ENCODE measurements at places on chromosomes 5 and 9.

DNA sequence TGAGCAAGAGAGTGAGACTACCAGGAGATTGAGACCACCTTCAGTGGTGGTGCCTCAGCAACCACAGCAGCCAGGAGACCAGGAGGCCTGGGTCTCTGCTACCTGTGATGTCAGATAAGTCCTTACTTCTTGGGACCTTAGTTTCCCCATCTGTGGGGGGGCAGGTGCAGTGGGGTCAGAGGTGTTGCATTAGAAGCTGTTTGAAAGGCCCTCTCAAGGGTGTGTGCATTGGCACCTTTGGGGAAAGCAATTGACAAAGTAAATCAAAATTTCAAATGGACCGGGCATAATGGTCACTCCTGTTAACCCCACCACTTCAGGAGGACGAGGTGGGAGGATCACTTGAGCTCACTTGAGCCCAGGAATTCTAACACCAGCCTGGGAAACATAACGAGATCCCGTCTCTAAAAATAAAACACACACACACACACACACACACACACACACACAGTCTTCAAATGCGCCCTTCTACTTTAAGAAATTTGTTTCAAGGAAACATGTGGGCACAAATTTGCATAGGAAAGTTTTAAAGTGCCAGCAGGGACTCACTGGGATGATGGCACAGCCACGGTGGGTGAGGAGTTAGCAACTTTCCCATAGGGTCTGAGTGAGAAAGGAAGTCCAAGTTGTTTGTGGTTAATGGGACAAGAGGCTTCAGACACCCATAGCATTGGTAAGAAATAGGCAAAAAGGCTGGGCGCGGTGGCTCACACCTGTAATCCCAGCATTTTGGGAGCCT, 1.3 kb upstream of the AK1 start:
- DNase-seq = no peak

- no peak for DNase-seq
Observed at GRCh38 chr5:128328446-128328845, 209.6 kb downstream of the FBN2 start.

GRCh38 chr9:107309271-107309670, 26.2 kb downstream of the RAD23B start:
- DNase-seq = peak; percentile 90

DNA sequence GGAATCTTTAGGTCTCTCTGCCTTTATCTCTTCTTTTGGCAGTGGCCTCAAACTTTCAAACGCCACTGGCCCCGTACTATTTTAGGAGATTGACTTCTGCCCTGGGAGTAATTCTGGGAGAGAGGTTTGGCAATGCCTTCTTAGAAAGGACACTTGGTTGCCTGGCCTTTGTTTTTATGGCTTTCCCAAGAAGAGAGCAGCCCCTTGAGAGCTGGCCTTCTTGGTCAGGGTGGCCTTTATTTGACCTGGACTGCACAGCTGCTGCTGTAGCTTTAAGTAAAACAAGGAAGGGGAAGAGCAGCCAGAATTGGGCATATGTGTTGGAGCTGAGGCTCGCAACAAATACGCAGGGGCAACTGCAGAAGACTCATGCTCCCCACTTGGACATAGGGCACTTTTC, 60.8 kb downstream of the PTPN3 start:
- no peak for DNase-seq

DNA sequence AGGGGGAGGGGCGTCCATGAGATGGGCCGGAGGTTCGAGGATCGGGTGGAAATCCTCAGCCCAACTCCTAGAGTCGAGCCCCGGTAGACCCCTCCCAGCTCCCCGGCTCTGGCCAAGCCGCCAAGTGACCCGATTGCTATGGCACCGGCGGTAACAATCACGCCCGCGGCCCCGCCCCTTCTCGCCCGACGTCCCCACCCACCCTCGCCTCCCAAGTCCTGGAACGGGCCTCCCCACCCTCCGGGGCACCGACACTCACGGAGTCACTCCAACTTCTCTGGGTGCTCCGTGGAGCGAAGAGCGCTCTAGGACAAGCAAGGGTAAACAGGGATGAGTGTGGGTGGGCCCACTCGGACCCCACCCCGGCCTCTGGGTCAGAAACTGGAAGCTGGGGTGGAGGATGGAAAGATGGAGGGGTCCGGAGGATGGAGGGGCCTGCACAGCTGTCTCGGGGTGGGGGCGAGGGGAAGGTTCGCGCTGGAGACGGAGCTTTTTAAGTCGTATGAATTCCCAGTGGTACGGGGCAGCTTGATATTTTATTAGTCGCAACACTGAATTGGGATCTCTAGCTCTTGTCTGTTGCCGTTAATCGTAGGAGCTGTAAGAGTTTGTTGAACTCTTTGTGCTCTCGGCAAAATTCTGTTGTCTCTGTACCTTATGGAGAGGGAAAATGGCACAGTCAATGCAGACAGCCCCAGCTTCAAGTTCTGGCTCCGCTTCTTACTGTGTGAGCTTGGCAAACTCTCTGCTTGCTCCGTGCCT, at the start of gene SPACA9:
Gene SPACA9, plus strand, starts transcription at position 204 of the 762 bp plus-strand sequence. CDS start 5,050 bp downstream, outside the sequence.
- no peak for DNase-seq

- DNase-seq = no peak
Observed at GRCh38 chr9:37938121-37938891, 34.4 kb upstream of the SLC25A51 start.

DNA sequence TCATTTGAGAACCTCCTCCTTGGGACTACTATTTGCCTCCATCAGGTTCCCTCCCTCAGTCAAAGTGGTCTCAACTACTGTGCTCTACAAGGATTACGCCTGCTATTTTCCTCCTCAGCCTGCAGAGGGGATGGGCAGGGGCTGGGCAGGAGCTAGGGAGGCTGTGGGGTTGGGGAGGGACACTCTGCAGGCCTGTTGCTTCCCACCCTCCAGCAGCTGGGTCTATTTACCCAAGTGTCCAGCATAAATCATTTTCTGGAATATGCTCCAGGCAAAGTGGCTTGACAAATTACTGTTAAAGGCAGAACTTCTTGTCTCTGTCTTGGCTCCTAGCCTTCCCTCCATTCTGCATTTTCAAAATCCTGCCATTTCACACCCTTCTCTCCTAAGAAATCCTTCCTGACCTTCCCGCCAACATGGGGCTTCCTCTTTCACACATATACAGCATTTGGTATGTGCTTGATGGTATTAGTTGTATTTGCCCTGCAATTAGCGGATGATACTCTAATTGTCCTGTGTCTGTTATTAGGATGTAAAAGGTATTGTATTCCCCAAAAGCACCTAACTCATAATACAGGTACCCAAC, 106.7 kb downstream of the EFNA5 start:
- DNase-seq = no peak

GRCh38 chr5:39448506-39449128, 23.8 kb upstream of the DAB2 start:
- no peak for DNase-seq

DNA sequence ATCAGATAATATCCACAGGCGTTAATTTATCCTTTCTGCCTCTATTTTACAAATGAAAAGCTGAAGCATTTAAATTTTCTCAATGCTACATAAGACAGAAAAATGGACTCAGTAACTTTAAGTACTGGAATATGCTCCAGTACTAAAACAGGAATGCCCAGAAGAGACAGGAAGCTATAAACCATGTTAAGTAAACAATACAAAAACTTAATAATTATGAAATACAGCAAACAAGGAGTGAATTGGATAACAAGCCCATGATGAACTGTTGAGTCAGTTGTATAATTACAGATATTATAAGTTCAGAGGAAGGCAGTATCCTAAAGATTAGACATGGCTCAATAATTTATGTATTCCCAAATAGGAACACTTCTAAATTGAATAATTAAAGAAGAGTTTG, 148.5 kb downstream of the CHSY3 start:
- DNase-seq = no peak

- DNase-seq = no peak
Observed at GRCh38 chr9:133490865-133491655, 12.2 kb upstream of the SLC2A6 start.

DNA sequence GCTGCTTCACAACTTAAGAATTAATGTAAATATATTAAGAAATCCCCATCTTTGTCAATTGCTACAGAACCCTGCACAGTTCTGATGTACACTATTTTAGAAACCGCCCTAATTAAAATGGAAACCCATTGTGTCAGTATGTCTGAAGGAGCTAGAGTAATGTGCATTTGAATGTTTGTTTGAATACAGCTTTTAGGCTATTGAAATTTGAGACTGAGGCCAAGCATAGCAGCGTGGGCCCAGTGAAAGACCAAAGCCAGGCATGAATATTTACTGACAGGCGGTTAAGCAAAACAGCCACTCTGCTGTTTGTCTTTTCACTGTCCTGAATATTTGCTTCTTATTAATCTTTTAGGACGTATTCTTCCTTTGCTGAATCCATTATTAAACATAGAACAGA, 252.3 kb downstream of the IZUMO3 start:
- no peak for DNase-seq

DNA sequence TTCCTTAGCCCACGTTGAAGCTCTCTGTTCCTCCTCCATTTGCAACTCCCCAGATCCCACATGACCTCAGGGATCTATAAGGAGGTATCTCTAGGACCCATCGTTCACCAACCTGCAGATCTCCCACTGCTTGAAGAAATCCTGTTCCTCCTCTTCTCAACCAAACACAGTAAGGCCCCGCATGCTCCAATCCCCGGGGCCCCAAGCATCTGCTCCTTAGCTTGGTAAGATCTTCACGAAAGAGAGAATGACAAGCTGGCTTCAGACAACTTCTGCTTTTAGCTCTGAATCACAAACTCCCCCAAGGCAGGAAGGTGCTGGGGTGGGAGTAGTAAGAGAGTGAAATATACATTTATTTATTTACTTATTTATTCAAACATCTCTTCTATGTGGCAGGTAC, 33.0 kb upstream of the ARHGAP26 start:
- DNase-seq = no peak

DNA sequence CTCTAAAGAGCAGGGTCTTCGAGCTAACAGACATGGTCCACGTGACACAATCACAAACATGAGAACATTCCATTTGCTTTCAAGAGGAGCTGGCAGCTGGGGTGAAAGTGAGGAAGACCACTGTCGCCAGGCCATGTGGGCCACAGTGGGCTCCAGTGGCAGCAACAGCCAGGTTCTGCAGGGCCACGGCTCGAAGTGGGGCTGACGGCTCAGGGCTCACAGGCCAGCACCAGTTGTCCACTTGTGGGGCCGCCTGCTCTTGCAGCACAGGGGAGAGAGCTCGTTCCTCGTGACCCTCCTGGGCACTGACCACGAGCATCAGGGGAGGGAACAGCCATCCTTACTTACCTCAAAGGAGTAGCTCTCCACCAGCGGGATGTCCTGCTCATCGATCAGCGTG, 2.0 kb downstream of the ZMYND19 start:
- DNase-seq = no peak

- no peak for DNase-seq
Observed at GRCh38 chr5:126334760-126335159, 88.4 kb upstream of the GRAMD2B start.

DNA sequence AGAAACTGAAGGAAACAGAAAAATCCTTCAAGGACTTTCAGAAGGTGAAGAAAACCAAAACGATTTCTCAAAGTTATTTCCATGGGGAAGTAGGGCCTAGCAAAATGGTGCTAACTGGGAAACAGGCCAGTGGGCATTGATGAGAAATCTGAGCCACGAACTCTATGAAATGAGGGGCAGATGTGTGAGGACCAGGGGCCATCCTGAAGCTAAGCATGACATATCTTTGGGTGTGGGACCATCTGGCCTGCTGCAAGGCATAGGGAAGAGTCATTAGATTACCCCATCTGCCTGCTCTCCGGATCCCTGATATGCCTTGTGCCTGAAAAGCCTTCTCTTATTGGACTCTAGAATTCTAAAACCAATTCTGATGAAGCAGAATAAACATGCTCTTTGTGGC, 143.8 kb downstream of the PALM2AKAP2 start:
- DNase-seq = no peak

Measured in Jurkat, Clone E6-1 (cell line).